ENCODE measurements at places on chromosomes 5 and 9.

DNA sequence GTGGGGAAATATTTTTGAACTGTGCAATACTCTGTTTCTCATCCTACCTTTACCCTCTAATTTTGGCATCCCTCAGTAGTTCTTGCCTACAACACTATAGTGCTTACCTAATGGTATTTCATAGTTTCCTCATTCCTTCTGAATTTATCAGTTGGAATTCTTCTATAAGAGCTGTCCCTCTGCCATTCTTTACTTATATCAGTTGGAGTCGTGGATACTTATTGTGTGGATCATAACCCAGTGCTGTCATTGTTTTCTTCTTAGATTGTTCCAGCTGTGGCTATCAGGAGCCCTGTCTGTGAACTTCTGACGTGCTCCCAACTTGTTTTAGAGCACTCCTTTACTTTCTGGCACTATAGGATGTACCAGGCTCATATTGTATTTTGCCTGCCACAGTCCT lies 146.1 kb upstream of the OTULINL start:
- DNase-seq = no peak

DNA sequence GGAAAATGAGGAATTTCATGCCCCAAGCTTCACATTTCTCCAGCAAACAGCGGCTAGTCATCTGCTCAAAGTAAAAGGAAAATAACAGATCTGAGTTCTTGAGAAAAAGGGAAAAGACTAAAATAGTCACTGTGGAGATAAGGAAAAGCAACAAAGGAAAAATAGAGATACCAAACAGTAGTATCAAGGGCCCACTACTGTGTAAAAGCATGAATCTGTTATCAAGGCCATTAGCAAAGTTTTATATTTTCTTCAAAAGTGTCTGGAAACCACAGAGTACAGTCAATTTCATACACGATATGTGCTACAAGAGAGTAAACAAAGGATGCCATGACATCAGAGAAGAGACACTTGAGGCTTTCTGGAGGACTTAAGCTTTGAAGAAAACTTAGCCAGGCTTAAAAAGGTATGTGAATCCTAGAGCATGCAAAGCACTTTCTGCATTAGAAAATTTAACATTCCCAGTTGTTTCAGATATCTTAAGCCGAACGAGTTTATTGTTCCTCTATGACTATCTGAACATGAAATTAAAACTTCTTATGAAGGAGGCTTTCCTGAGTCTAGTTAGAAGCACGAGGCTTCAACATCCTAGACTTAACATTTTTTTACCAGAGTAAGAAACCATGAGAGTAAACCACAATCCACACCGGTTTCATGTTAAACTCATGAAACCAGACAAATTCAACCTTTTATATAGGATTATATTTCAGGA lies 1.2 kb downstream of the TTC33 start:
- DNase-seq = peak; percentile 24

- no peak for DNase-seq
These were observed 52.9 kb downstream of the ELL2 start for GRCh38 chr5:95908799-95909198.

- DNase-seq = no peak
These were observed 123.5 kb downstream of the RASEF start for GRCh38 chr9:82939451-82939850.

GRCh38 chr5:164175083-164175482 lies 669.7 kb downstream of the MAT2B start:
- no peak for DNase-seq

- no peak for DNase-seq
These were observed 5.9 kb downstream of the COL5A1 start for GRCh38 chr9:134647359-134648080.

DNA sequence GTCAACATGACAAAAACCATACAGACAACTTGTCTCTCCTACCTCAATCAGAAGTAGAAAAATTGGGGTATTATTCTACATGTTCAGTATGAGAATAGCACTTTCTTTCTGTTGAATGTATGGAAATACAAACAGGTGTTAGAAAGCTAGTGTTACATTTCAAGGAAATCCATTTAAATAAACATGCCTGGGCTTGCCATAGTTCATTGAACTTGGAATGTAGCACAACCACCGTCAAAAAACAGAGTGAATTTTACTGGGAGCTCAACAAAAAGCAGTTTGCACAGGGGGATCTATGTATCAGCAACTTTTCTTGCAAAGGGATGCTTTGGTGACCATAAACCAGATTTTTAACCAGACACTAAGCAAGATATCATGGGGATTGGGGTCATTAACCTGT lies 307.9 kb upstream of the SMARCA2 start:
- DNase-seq = no peak

GRCh38 chr5:17989036-17989435 lies 354.8 kb downstream of the TAF11L14 start:
- no peak for DNase-seq

DNA sequence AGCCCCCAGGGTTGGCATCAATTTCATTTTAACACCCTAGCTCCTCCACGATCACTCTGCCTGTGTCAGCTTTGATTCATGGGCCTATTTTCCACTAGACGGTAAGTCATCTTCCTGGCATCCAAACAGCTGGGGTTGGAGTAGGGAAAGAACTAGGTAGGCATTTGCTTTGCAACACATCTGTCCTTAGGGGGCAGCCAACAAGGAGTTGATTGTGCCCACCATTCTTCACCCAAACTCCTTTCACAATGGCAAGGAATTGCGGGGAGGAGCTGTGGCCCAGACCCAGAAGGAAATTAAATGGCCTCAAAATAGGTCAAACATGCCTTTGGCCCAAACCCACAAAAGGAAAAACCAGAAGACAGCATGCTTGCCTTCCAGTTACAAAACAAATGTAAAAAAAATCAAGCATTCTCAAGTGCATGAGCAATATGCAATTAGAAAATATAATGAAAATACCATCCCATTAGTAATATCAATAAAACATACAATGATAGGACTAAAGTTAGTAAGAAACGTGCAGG lies 71.8 kb downstream of the NRG2 start:
- no peak for DNase-seq

- no peak for DNase-seq
These were observed 88.4 kb downstream of the LMNB1 start for GRCh38 chr5:126865299-126865698.

DNA sequence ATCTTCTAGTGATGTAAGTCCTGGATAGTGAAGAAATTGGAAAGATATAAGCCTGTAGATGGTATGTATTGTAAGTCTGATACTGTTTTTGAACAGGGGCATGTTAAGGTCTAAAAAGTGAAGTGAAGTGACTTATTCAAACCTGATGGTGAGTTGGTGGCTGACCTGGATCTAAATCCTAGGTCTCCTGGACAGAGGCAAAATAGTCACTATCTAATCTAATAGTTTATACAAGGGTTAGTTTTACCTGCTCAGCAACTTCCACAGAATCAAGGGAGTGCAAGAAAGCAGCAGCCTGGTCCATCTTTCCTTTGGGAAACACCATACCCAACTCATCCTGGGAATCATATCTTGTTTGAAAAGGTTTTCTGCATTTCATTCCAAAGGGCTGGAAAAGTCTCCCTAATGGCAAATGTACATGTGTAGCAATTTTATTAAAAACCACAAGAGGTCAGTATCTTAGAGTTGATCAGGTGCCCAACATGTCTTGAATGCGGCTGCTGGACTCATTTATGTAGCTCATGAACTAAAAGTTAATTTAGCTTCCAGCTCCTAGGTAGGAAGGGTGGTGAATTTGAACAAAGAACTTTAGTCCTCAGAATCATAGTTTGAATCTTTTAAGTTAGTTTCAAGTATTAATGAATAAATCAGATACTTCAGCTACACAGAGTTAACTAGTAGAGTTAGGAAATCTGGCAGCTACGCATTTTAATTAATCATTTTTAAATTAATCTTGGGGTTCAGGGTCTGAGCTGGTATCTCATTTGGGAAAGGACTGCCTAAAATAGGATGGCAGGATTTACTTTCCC lies 26.0 kb downstream of the SKP2 start:
- no peak for DNase-seq

GRCh38 chr9:106956971-106957370 lies 94.0 kb downstream of the ZNF462 start:
- no peak for DNase-seq

DNA sequence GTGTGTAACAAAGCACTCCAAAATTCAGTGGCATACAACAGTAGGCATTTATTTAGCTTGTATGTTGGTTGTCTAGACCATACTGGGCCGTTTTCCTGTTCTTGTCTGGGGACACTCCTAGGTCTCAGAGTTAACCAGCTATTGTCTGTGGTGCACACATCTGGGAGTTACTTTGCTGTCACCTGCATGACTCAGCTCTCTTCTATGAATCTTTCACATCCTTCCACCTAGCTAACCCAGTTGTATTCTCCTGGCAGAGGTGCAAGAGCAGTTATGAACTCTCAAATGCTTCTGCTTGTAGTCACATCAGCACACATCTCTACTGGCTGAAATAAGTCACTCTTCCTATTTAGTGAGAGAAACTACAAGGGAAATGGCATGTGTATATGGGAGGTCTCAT lies 138.1 kb downstream of the BAAT start:
- DNase-seq = no peak

GRCh38 chr5:181260720-181261319 lies at the start of gene TRIM52:
TSS of gene TRIM52 (minus strand) at chr5:181261143. CDS start at chr5:181260813, 330 bp downstream.
- DNase-seq = peak; percentile 42

GRCh38 chr9:6405371-6405770 lies 7.6 kb upstream of the UHRF2 start:
- DNase-seq = no peak

DNA sequence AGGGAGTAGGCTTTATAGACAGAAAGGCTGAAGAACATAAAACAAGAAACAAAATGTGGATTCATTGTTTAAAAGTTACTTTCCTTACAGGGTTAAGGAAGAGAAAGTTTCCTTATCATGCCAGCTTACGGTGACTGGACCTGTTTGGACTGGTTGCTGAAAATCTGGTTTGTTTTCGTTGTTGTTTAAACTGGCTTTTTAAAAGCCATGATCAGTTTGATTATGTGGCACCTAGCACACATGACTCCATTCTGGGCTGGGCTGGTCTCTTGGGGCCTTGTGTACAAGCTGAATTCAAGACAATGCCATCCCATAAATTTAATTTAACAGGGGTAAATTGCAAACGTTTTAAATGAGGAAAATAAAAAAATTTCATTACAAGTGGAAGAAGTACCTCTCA lies 18.4 kb upstream of the ZNF474 start:
- DNase-seq = no peak

- no peak for DNase-seq
These were observed 23.8 kb upstream of the ZNF131 start for GRCh38 chr5:43096916-43097315.

GRCh38 chr5:22787807-22788206 lies 65.3 kb downstream of the CDH12 start:
- no peak for DNase-seq

GRCh38 chr5:132473668-132474067 lies 16.9 kb downstream of the IRF1 start:
- DNase-seq = no peak

DNA sequence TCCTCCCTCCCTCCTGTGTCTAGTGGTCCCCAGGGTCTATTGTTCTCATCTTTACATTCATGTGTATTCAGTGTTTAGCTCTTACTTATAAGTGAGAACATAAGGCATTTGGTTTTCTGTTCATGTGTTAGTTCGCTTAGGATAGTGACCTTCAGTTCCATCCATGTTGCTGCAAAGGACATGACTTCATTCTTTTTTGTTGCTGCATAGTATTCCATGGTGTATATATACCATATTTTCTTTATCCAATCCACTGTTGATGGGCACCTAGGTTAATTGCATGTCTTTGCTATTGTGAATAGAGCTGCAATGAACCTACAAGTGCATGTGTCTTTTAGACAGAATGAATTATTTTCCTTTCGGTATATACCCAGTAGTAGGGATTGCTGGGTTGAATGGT lies 46.8 kb downstream of the FYB1 start:
- no peak for DNase-seq

Data from HS-27A (cell line).